ENCODE measurements at places on chromosomes 12 and 14. TPM values are rescaled to one million over a fixed set of nuclear protein-coding genes. Genes with fewer than 3 reads are reported as not detected.

MIP gene
- not detected for total RNA-seq

TAS2R42 gene
- total RNA-seq = not detected

TSPAN9 gene
- total RNA-seq = 43.2 TPM

HOXC10 gene
- total RNA-seq = 2.5 TPM

All from A549 treated with ZK216348 at 1 μM for 4 hours (cell line).